ENCODE measurements at places on chromosomes 6 and 20.

GRCh38 chr20:184288-184687 is 5.2 kb downstream of the DEFB128 start:
- no peak for DNase-seq

DNA sequence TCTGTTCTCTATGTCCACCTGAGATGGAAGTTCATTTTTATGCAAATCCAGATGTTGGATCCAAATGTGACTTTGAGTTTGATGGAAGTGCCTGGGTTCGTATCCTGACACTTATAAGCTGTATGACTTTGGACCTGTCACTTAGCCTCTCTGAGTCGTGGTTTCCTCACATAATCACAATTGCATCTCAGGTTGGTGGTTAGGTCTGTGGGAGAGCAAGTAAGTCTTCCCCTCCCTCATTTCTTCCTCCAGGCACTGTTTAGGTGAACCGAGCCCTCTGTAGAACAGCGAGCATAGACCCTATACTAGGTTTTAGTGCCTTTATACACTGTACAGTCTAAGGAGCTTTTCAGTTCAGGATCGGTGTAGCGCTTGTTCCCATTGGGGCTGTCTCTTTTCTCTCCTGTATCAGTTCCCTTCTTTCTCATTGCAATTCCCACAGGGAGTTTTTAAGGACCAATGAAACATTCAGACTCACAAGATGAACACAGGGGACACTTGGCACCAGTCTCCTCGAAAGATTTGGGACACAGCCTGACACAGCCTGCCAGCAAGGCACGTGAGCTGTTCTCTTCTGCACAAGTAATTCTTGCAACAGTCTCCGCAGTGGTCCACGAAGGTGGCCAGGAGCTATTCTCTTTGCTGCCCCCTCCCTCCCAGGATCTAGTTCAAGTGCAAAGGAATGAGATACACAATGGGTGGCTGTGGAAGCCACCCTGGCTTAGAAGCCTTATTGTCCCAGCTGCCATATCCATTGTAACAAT is 11.8 kb downstream of the TOX2 start:
- DNase-seq = peak; percentile 27

DNA sequence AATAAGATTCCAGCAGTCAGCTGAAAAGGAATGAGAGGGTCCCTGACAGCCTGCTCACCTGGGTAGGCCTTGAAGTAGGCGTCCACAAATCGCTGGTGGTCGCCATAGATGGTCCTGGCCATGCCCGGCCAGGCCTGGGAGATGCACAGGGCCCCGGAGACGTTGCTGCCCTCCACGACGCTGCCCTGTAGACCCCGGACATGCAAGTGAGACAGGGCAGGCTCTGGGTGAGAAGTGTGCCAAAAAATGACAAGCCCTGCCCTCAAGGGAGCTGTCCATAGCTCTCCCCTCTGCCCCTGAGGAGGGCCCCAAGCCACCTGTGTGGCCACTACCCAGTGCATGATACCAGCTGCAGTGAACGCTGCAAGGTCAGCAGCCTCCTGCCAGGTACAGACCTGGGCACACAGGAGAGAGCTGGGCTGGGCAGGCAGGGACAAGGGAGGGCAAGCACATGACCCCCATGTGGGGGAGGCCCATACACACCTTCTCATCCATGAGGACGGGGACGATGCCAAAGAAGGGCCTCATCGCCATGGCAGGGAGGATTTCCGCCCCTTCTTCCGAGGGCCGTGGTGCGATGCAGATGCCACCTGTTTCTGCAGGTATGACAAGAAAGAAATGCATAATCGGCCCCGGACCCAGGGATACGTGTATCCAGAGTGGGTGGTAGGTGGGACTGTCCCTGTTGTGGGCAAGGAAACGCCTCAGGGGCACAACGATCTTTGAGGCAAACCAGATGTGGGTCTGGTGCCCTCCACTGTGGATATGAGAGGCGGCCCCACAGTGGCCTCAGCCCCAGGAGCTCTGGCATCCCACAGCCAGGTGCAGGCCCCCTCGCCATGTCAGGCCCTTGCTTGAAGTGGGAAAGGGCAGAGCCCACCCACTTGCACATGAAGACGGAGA is 21.2 kb upstream of the APMAP start:
- no peak for DNase-seq

- no peak for DNase-seq
These were observed 14.2 kb upstream of the TOX2 start for GRCh38 chr20:43900496-43900895.

- no peak for DNase-seq
These were observed 1308.1 kb upstream of the GJE1 start for GRCh38 chr6:140824595-140824994.

- no peak for DNase-seq
These were observed 15.2 kb upstream of the GUCA1A start for GRCh38 chr6:42158011-42158410.

GRCh38 chr6:71289039-71289801 is 609 bp downstream of the OGFRL1 start:
- DNase-seq = peak; percentile 68

DNA sequence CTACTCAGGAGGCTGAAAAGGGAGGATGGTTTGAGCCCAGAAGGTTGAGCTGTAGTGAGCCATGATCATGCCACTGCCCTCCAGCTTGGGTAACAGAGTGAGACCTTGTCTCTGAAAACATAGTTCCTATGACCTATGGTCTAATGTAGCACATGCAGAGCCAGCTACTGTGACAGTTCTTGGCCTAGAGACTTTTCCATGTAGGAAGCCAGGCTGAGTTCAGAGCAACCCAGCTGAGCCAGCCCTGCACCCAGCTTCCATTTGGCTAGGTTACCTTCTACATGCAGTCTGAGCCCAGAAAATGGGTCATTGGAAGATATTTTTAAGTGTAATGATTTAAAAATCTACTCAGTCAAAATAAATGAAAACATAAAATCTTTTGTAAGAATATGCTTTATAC is 92.8 kb downstream of the FNDC1 start:
- DNase-seq = no peak

GRCh38 chr20:58650181-58650775 is 805 bp upstream of the STX16 start:
- DNase-seq = peak; percentile 78

DNA sequence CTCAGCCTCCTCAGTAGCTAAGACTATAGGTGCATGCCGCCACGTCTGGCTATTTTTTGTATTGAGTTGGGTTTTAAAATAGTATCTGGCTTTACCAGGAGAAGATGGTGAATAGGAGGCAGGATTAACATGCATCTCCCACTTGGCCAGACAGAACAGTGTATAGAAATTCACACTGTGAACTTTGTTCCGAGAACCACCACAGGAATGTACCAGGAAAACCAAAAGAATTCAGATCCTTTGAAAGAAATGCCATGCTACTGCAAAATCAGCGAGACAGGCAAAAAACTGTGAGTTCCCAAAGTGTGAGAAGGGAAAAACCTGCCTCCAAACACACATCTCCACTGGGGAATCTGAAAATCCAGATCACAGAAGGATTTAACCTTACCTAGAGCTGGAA is 327.6 kb downstream of the NKAIN2 start:
- no peak for DNase-seq

DNA sequence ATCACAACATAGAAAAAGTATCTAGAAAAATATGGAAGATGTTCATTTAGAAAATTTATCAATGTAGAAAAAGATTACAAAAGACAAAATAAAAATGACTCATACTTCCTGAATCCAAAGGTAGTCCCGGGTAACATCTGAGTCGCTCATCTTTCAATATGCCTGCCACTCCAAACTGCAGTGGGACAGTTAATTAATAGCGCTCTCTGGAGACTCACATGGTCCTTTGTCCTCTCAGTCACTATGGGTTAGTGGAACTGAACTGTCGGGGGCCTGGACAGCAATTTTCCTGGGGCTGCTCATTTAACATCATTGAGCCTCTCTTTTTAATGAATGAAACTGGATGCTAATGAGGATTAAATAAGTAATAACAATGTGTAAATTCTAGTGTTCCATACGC is 103.4 kb downstream of the MAP3K4 start:
- no peak for DNase-seq

DNA sequence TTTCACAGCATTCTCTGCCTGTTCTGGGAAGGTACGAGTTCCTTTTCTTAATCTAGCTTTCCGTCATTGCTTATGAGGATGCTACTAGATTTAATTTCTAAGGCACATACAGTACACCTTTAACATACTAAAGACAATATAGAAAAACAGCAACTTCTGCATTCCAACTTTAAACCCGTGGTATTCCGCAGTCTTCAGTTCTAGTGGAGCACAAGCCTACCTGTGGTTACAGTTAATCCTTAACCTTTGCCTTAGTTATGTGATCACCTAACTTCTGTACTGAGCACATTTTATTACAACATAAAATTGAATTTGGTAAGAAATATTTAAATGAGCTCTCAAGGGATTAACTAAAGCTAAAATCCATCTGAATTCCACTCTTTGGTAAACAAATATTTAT is 289.5 kb downstream of the BTBD9 start:
- no peak for DNase-seq

DNA sequence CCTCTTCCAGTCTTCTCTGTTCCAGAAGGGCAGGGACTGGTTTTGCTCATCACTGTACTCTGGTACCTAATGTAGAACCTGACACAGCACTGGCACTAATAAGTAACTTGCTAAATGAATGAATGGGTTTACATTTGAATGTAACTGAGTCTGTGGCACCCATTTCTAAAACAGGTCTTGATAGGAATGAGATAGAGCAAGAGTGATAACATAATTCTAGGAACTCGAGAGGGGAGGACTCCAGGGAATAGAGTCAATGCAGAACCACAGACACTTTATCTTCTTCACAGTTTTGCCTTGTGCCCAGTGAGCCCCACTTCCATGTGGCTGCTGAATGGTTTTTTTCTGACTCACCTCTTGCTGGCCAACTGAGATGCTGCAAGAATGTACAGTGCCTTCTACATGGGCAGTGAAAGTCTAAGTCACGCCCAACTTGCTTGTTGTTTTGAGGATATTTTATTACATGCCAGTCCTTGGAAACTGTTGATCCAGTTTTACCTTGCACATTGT is 61.1 kb downstream of the TBC1D7 start:
- no peak for DNase-seq

GRCh38 chr6:53696341-53696740 is 30.8 kb upstream of the KLHL31 start:
- no peak for DNase-seq

GRCh38 chr20:64067005-64067632 is 4.1 kb downstream of the TCEA2 start:
- DNase-seq = no peak

DNA sequence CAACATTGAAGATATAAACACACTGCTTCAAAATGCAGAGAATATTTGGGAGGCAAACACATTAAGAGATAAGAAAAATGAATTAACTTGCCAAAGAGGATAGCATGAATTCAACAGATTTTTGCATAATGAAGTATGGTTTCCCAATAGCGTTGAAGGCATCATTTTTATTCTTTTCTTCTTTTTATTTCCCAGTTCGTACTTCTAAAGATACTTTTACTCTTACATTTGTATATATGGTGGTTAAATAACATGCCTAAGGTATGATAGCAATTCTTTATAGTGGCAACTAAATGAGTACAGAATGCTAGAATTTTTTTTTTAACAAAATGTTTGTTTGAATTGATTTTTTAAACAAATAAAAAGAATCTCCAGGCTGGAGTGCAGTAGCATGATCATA is 473.4 kb upstream of the MARCKS start:
- no peak for DNase-seq

DNA sequence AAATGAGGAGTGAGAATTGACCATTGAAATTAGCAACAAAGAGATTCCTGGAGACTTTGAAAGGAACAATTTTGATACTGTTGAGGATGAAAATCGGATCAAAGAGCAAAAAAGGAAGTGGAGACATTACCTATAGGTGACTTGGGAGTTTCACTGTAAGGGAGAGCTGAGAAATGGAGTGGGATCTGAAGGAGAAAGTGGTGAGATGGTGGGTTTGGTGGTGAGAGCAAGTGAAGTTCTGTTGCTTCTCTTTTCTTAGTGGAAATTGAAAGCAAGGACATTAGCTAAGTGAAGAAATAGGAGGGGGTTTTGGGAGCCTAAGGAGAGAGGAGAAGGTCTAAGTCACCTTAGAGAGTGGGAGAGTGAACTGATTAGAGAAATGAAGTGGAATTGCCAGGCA is 4.2 kb downstream of the ERGIC3 start:
- no peak for DNase-seq

DNA sequence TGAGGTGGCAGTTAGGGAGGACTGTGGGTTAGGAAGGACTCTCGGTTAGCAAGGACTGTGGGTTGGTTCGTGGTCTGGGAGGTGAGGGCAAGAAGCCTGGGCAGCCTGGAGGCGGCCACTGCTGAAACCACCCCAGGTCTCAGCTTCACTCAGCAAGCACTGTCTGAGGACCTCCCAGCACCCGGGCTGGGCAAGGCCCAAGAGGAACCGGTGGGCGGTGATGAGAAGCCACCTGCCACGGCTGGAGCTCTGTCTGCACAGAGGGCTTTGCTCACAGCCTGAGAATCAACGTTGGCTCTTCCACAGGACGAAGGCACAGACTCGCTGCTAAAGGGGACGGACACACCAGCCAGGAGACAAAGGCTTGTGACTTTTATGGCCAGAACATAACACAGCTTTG is 69.3 kb downstream of the DACT2 start:
- no peak for DNase-seq

DNA sequence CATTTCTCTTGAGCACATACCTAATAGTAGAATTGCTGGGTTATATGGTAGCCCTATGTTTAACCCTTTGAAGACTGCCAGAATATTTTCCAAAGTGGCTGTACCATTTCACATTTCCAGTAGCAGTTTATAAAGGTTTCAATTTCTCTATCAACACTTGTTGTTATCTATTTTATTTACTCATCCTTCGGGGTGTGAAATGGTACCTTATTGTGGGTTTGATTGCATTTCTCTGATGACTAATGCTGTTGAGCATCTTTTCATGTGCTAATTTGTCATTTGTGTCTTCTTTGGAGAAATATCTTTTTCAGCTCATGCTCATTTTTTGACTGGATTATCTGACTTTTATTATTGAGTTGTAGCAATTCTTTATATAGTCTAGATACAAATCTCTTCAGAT is 5.4 kb downstream of the ENPP4 start:
- DNase-seq = no peak

- DNase-seq = no peak
These were observed 56.8 kb downstream of the LINC00237 start for GRCh38 chr20:21049305-21049828.

DNA sequence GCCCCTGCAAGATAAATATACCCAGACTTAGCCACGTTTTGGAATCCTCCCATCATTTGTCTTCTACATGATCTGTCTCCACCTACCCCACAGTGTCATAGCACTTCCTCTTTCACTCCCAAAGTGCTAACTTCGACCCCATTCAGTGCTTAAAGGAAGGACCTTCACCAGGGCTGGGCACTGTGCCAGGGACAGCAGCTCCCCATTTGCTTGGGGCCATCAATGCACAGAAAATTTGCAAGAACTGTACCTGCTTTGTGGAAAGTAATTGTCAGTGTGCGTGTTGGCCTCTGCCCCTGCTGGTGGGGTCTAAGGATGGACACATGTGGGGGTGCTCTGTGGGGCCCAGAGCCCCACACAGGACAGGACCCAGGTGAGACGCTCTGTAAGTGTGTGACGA is 5.2 kb upstream of the BPIFA2 start:
- no peak for DNase-seq

GRCh38 chr6:62229231-62229630 is 56.8 kb downstream of the KHDRBS2 start:
- no peak for DNase-seq

Measured in activated T-cell treated with anti-CD3 and anti-CD28 coated beads, Interleukin-2, amount 50 U/mL, for 24 hours (primary cell).